ENCODE measurements at places on chromosomes 5 and 9.

- no peak for DNase-seq
These were observed 70.4 kb downstream of the SPRY4 start for GRCh38 chr5:142254431-142254830.

GRCh38 chr9:34500623-34501267 lies 22.0 kb downstream of the ENHO start:
- DNase-seq: peak; percentile 62

DNA sequence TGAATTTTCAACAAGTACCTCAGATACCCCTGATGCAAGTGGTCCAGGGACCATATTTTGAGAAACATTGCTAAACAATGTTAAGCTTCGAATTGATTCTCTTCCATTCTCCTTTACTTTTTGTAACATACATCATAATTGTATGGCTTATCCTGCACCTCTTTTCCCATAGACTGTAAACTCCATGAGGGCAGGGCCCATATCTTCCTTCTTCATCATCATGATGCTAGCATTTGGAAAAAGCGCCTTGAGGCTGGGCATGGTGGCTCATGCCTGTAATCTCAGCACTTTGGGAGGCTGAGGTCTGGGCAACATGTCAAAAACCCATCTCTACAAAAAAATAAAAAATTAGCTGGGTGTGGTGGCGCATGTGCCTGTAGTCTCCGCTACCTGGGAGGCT lies 14.5 kb upstream of the DELE1 start:
- no peak for DNase-seq

GRCh38 chr5:29262339-29263123 lies 1931.0 kb upstream of the CDH6 start:
- no peak for DNase-seq

- no peak for DNase-seq
These were observed 566.4 kb downstream of the RAB3C start for GRCh38 chr5:59149271-59149670.

GRCh38 chr9:69885474-69885929 lies 64.9 kb downstream of the CFAP95 start:
- peak; percentile 33 for DNase-seq

DNA sequence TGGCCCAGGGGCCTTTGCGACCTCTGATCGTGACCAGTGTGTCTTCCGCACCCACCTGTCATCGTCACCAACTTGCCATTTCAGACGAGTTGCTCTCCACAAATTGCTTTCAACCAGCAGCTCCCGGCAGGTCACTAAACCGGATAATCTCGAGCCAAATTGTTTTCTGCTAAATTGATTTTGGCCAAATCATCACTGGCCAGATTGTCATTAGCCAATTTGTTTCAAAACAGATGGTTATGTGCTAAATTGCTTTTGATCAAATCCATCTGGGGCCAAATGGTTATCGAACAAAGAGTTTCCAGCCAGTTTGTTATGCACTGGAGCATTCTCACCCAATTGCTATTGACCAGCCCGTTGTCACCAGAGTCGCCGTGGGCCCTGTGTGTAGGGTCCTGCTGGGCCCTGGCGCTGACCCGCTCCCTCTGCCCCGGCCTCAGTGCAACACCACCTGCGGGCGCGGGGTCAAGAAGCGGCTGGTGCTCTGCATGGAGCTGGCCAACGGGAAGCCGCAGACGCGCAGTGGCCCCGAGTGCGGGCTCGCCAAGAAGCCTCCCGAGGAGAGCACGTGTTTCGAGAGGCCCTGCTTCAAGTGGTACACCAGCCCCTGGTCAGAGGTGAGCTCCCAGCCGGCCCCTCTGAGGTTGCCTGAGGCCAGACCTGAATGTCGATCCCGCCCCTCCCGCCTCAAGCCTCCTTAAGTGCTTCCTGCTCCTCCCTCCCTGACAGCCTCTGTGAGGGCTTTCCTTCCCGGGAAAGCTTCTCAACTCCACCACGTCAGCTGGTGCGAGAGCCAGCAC lies 35.6 kb downstream of the ADAMTSL2 start:
- DNase-seq: no peak

- DNase-seq: no peak
These were observed 62.5 kb downstream of the EXOSC2 start for GRCh38 chr9:130756037-130756436.

DNA sequence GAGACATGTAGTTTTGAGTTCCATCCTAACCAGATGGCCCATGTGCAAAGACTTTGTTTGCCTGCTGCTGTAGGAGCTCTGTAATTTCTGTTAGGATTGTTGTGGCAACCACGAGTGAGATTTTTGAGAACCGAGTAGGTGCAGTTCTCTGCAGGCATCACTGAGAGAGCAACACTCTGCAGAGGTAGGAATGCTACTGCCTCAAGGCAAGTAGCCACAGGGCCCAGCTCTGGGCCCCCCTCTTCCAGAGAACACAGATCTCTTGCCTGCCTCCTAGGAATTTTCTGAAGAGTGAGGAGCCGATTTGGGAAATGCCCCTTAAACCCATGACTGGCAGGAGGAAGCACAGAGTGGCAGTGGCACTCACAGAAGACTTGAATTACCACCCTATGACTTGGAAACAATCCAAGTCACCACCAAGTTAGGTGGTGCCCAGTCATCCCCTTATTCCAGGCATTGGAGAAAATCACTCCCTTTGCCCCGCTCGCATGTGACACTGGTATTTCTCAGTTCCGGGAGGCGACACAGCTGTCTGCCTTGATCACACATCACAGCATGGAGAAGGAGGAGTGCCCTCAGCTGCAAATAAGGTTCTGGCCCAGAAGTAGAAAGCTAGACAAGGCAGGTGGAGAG lies 52.5 kb upstream of the SLC2A8 start:
- DNase-seq: no peak

DNA sequence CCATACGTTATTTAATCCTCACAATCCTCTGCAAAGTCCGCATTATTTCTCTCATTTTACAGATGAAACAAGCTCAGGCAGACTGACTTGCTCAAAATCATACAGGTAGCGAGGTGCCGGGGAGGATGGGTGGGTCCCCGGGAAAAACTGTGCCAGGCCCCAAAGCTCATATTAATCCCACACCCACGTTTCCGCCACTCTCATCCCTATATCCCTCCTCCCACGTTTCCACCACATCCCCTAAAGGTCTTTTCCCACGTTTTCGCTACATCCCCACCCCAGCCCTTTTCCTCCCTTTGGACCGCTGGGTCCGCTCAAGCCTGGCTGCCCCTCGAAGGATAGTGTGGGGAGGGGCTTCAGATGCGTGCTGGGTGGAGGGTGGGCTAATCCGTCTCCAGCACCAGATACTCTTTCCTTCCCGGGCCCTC lies 434 bp upstream of the FSD1L start:
- DNase-seq: no peak

GRCh38 chr5:41356786-41357185 lies 143.5 kb upstream of the C6 start:
- no peak for DNase-seq
